Stimulated activated CD8-positive, alpha-beta memory T cell treated with anti-CD3 and anti-CD28 coated beads, Interleukin-4, amount 100 ng/mL, for 24 hours (primary cell): ENCODE measurements at places on chromosomes 3 and 15.

DNA sequence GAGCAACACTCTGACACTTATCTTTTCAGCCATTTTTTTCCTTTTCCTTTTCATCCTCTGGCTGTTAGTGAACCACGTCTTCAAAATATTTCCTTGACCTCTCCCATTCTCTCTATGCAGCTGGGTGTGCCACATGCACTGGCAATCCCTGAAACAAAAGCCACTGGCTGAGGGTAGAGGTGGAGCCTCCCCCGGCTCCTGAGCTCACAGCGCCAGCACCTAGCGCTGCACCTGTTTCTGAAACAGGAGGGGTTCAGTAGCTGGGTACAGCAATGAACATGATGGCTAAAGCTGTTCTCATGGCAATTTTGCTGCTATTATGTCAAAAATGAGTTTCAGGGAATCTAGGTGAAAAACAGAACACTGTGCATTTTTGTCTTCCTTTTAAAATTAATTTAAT is 314.7 kb upstream of the ATP10A start:
- DNase-seq, result no peak

- no peak for DNase-seq
Measured at GRCh38 chr3:150351398-150351797, 56.7 kb upstream of the TSC22D2 start.

GRCh38 chr3:12868039-12869034 is 27.0 kb upstream of the RPL32 start:
- peak; percentile 38 for DNase-seq

GRCh38 chr3:73294537-73294936 is 233.1 kb downstream of the EBLN2 start:
- no peak for DNase-seq

- DNase-seq, result no peak
Measured at GRCh38 chr3:111895071-111895470, 36.0 kb downstream of the PHLDB2 start.

- no peak for DNase-seq
Measured at GRCh38 chr3:64054488-64054887, 31.2 kb upstream of the PSMD6 start.

GRCh38 chr3:170256597-170256996 is 34.4 kb downstream of the PRKCI start:
- no peak for DNase-seq

DNA sequence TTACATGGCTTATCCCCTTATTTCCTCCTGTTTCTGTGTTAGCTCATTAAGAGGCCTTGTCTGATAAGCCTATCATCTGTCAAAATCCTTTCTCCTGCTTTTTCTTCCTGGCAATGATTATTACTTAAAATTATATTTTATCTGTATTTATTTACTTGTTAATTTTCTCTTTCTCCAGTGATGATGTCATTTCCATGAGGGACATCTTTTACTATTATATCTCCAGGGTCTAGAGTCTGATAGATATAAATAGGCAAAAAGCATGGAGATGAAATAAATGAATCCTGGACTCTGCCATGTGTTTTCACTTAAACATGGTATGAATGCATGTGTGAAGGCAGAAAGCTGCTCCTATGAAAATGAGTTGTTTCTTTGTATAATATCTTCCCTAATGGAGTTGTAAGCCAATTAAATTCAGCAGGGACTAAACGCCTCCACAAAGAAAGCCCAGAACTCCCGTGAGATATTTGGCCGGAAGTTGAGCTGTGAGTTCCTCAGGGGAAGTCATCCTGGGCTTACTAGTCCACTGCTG is 375.2 kb downstream of the TUSC7 start:
- DNase-seq, result no peak

- DNase-seq, result no peak
Measured at GRCh38 chr15:69414701-69415167, 585 bp downstream of the KIF23 start.
